ENCODE measurements at places on chromosomes 5 and 9. TPM values are rescaled to one million over a fixed set of nuclear protein-coding genes. Genes with fewer than 3 reads are reported as not detected.

DNA sequence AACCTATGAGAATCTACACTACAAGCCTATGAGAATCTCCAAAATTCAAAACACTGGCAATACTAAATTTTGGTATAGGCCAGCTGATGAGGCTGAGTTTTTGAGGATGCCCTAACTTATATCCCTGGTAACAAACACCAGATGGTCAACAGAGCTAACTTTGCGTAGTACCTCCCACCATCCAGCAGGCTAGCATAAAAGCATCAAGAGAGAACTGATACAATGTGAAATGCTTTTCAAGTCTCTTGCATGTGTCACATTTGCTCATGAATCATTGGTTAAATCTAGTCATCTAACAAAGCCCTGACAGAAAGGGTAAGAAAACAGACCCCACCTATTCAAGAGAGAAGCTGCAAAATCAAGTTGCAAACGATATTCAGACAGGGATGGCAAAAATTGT, 1609.7 kb upstream of the CDH9 start:
- DNase-seq, result no peak

DNA sequence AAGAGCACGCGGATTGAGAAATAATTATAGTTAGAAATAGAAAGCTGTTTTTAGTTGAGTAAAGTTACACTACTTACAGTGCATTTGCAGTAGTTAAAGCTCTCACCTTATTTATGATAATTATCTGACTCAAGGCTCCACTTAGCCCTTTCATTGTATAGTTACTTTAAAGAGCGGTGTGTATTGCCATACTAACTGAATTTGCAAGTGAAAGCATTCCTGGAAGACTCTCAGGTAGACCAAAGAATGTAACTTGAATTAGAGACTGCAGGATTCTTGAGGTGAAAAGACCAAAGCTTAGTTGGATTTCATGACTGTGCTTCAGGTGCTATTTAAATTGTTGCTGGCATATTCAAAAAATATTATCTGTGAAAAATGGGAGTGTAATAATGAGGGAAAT, 4.2 kb upstream of the RASA1 start:
- no peak for DNase-seq

The PCDHGB7 gene
- total RNA-seq, result 15.5 TPM

The SV2C gene
- total RNA-seq, result 0.20 TPM

The PRDM9 gene
- not detected for total RNA-seq

Data from mucosa of gallbladder (tissue), 1 donor.